ENCODE measurements at places on chromosomes 16 and 17.

GRCh38 chr17:27417596-27418365 lies 38.5 kb upstream of the KSR1 start:
- DNase-seq = no peak

- DNase-seq = no peak
Measured at GRCh38 chr17:10089196-10089804, 109.1 kb downstream of the GAS7 start.

DNA sequence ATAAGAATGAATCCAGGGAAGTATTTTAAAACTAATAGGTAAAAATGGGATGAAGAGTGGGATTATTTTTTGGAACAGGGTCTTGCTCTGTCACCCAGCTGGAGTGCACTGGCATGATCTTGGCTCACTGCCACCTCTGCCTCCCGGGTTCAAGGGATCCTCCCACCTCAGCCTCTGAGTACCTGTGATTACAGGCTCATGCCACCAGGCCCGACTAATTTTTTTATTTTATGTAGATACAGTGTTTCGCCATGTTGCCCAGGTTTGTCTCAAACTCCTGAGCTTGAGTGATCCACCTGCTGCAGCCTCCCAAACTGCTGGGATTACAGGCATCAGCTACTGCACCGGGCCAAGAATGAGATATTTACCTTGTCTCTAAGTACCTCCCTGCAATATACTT lies 22.1 kb downstream of the NSMCE1 start:
- no peak for DNase-seq

DNA sequence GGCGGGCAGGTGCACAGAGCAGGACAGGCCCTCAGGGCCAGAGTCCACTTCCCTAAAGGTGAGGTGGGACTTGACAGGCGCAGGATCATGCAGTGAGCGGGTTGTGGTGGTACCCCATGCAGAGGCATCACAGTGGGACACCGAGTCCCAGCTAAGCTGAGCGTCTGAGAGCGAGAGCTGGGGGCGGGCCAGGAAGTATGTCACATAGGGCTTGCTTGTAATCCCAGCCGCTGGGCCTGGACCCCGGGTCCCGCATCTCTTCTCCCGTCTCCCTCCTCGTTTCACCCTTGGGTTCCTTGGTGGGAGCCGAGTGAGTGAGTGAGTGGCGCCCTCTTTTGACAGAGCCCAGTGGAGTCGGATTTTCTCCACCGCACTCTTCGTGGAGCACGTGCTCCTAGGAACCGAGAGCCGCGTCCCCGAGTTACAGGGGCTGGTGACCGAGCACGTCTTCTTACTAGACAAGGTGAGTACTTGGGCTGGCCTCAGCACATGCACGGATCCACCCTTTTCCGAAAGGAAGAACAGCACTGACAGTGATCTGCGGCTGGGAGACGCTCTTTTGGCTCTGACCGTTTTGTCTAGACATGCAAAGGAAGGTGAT lies 50.8 kb upstream of the ENDOV start:
- DNase-seq = peak; percentile 36

DNA sequence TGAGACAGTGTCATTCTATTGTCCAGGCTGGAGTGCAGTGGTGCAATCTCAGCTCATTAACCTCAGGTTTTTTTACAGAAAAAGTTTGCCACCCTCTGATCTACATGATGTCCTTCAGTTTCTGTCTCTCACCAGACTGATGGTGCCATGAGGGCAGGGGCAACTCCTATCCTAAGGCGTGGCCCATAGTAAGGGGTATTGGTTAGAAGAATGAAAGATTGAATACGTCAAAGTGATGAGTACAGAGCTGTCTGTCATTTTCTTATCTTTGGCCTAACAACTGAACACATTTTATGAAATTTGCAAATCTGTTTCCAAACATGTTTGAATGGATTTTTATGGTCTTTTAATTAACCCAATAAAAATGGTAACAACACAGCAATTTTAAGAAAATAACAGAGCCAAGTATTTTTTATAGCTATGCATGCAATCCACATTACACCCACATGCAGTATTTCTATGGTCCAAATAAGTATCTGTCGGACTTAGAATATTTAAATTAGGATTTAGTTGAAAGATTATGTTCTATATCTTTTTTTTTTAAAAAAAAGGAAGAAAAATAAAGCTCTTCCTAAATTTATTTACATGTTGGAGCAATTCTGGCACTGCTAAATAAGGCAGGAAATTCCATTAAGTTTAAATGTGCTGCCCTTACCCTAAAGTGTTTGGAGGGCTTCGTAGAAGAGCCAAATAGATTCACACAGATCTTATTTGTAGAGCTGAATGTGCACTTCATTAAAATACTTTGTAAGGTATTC lies 192.8 kb downstream of the WWOX start:
- no peak for DNase-seq

GRCh38 chr16:88993166-88993761 lies 16.3 kb upstream of the CBFA2T3 start:
- DNase-seq = peak; percentile 45

GRCh38 chr17:40516581-40517285 lies 15.3 kb upstream of the TNS4 start:
- DNase-seq = peak; percentile 94

- DNase-seq = no peak
Measured at GRCh38 chr16:59090541-59090940, 356.4 kb upstream of the GOT2 start.

GRCh38 chr16:27394516-27394915 lies 7.5 kb upstream of the IL21R start:
- no peak for DNase-seq

DNA sequence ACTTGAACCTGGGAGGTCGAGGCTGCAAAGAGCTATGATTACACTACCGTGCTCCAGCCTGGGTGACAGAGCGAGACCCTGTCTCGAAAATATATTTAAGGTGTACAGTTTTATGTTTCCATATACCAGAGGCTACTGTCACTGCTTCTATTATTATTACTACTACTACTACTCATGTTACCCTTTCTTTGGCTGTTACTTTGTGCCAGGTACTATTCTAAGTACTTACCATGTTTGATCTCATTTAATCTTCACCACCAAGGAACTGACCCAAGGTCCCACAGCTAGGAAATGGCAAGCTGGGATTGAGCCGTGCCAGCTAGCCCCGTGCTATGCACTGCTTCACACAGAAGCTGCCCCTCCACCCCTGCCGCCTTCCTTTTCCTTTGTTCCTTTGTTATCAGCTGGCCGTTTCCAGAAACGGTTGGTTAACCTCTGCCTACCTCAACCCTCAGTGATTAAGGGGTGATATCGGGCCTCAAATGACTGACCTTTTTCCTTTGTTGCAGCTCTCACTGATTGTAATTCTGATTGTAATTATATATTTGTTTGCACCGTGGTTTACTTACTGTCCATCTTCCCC lies 78.4 kb downstream of the ABCC1 start:
- no peak for DNase-seq

DNA sequence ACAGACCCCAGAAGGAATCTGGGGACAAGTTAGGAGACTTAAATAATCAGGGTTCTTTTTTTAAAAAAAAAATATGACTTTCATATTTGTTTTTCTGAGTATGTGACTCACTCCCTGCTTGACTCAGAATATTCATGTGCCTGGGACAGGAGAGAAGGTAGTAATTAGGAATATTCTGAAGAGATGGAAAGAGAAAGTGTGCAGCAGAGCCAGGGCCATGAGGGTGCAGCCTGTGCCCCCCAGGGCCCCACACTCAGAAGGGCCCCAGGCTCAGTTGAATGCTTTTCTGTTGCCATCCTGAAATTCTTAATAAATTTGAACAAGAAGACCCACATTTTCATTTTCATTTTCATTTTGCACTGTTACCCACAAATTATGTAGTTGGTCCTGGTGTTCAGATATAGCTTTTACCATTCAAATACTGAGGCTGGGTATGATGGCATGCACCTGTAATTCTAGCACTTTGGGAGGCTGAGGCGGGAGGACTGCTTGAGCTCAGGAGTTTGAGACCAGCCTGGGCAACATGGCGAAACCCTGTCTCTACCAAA lies 11.5 kb upstream of the LONP2 start:
- DNase-seq = no peak

DNA sequence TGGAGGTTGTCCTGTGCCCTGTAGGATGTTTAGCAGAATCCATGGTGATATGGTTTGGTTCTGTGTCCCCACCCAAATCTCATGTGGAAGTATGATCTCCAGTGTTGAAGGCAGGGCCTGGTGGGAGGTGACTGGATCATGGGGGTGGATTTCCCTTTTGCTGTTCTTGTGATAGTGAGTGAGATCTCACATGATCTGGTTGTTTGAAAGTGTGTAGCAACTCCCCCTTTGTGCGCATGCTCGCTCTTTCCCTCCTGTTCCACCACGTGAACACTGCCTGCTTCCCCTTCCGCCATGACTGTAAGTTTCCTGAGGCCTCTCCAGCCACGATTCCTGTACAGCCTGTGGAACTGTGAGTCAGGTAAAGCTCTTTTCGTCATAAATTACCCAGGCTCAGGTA lies 61.9 kb downstream of the ARHGAP17 start:
- DNase-seq = no peak

GRCh38 chr16:88298833-88299745 lies 83.7 kb upstream of the ZNF469 start:
- DNase-seq = no peak

DNA sequence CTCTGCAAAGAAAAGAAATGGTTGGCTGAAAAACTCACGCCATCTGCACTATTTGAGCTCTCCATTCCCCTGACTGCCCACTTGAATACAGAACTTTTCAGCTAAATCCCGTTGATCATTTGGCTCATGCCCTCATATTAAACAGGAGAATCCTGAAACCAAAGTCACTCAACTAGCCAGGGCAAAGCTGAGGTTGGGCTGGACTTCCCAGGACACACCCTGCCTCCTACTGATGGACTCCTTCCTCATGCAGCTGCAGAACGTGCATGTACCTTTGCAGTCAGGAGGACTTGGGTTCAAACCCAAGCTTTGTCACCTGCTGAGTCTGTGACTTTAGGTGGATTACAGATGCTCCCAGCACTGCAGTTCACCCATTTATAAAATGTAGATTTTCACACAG lies 7.7 kb downstream of the ASIC2 start:
- no peak for DNase-seq

GRCh38 chr17:69913616-69914015 lies 161.4 kb upstream of the KCNJ16 start:
- no peak for DNase-seq

GRCh38 chr17:19730843-19731242 lies 14.5 kb upstream of the SLC47A2 start:
- DNase-seq = no peak

- no peak for DNase-seq
Measured at GRCh38 chr17:79080761-79081290, 6.2 kb downstream of the ENGASE start.

DNA sequence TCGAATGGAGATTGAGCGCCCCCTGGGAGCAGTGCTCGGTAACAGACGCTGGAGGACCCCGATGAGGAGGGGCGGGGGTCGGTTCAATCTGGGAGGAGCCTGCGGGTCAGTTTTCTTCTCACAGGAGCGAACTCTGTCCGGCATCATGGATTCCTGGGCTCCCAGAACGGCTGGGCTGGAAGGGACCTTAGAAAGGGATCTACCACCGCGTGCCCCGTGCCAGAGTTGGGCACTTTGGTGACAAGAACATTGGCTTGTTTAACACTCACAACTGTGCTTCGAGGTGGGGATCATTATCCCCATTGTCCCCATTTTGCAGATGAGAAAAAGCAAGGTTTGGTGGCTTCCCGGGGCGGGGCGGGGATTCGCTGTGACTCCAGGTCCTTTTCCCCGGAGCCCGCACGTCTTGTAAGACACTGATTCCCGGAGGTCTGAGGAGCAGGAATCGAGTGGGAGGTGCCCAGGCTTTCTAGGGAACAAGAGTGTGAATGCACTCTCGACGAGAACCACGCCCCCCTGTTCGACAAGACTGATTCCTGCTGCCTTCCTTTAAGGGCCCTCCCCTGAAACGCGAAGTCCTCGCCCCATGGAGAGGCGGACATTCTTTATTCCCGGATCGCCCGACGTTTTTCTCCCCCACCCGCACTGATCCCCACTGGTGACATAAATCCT lies 1.5 kb upstream of the FBXL19 start:
- DNase-seq = peak; percentile 94

DNA sequence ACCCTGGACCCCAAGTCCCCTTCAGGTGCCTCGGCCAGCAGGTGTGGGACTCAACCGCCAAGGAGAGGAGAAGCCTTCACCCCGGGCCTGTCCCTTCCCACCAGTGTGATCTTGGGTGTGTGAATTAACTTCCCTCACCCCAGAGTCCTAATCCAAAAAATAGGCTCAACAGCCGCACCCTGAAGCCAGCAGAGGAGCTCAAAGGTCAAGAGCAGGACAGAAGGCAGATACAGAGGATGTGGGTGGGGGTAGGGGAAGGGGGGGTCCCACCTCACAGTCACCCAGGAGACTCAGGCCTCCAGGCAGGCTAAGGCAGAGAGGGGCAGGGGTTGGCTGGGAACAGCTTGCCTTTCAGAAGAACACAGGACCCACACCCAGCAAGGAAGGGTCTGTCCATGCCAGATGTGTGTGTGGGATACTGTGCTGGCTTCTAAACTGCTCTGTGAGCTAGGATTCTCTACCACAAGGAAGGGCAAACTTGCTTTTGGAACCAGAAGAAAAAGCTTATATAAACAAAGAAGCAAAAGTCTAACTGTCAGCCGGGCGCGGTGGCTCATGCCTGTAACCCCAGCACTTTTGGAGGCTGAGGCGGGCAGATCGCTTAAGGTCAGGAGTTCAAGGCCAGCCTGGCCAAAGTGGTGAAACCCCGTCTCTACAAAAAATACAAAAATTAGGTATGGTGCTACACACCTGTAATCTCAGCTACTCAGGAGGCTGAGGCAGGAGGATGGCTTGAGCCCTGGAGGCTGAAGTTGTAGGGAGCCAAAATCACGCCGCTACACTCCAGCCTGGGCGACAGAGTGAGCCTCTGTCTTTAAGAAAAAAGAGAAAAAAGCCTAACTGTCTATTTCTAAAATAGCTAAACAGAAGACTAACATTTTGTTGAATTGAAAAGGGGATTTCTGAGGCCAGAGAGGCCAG lies 4.6 kb downstream of the PIEZO1 start:
- DNase-seq = no peak

GRCh38 chr16:72195609-72196008 lies 23.7 kb upstream of the PMFBP1 start:
- DNase-seq = no peak

- DNase-seq = no peak
Measured at GRCh38 chr17:48738424-48738802, 9.9 kb upstream of the HOXB13 start.

GRCh38 chr16:91484-91883 lies 13.5 kb downstream of the MPG start:
- DNase-seq = no peak

- no peak for DNase-seq
Measured at GRCh38 chr17:63196772-63197335, 230.8 kb downstream of the TANC2 start.

- no peak for DNase-seq
Measured at GRCh38 chr17:31293581-31293980, 3.5 kb downstream of the OMG start.

DNA sequence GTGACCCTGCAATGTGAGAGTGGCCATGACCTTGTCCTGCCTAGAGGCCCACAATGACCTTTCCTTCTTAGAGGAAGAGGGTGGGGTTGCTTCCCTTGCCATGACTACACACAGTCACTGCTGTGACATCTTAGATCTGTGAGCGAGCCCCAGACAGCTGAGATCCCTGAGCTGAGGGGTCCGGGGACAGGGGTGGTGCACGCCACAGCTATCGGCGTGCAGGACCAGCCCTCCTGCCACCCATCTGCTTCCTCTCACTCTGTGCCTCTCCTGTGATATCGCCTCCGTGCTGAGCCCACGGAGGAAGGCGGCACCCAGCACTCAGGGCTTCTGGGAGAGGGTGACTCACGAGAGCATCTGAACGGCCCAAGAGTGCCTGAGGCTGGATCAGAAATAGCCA lies 35.2 kb downstream of the KIAA0513 start:
- DNase-seq = no peak

GRCh38 chr16:50659806-50660205 lies 21.3 kb downstream of the SNX20 start:
- DNase-seq = no peak
